ENCODE measurements at places on chromosomes 7 and 10.
A peak's percentile ranks its signal among the peaks of the same experiment; 100 is the strongest.

GRCh38 chr7:85714043-85714578, 527.3 kb upstream of the SEMA3D start:
- peak; percentile 29 for DNase-seq

DNA sequence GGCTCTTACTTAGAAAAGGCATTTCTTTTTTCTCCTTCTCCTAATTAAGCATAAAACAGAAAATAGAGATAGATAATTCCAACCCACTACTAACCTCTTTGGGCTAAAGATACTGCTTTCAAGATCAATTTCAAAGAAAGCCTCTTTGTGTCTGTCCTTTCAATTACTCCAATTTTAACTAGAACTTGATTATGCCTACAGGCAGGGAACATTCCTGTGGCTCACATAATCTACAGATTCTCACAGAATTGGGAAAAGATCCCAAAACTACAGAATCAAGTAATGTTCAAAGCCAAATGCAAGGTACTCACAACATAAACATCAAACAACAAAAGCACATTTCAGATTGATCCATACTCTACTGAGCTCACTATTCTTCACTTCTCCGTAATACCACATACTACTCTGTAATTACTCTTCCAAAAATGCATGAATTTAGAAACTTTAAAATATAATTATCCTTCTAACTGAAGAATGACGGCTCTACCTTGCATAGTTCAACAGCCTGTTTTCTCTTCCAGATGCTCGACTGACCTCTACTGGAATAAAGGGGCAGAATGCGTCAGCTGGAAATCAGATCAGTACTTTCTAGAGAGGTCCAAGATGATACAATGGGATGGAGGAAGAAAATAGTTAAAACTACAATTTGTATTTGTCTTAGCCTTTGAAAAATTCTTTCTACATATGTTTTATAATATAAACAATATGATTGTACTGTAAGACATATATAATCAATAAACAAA, 3.9 kb downstream of the MTERF1 start:
- DNase-seq: no peak

- no peak for DNase-seq
Observed at GRCh38 chr7:44678101-44678470, 70.6 kb upstream of the ZMIZ2 start.

- DNase-seq: no peak
Observed at GRCh38 chr7:70114806-70115205, 516.5 kb downstream of the AUTS2 start.

- no peak for DNase-seq
Observed at GRCh38 chr10:23976275-23976674, 232.7 kb upstream of the KIAA1217 start.

DNA sequence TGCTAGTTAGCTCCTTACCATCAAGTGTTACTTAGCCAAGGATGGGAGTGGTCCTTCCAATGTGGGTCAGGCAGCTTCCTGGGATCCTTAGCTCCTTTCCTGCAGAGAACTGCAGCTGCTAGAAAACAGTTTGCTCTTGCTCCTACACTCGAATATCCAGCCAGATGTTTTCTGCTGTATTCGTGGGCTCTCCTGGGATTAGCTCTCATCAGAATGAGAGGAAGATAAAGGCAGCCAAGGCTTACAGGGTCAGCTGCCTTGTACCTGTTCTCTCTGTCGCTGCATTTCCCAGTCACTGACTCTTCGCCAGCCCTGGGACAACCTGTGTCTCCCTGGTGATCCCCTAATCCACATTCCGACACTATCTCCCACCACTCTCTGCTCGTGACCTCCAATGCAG, 29.0 kb downstream of the NEUROD6 start:
- peak; percentile 76 for DNase-seq

DNA sequence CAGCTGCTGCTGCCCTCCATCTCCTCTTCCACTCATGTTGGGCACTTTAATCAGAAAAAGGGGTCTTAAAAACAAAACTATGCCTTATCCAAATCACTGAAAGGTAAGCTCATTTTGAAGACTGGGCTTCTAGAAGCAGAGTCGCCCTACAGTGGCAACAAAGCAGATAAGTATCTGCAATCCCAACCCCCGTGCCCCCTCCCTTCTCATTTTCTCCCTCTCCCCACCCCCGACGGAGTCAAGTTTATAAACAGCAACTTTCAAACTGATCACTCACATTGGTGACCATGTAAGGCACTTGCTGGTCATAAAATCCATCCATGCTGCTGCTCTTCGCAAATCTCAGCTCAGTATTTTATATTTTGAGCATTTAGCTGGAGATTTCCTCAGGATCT, 738 bp downstream of the ETV1 start:
- DNase-seq: peak; percentile 58

GRCh38 chr7:82410461-82410860, 33.1 kb downstream of the CACNA2D1 start:
- DNase-seq: no peak

DNA sequence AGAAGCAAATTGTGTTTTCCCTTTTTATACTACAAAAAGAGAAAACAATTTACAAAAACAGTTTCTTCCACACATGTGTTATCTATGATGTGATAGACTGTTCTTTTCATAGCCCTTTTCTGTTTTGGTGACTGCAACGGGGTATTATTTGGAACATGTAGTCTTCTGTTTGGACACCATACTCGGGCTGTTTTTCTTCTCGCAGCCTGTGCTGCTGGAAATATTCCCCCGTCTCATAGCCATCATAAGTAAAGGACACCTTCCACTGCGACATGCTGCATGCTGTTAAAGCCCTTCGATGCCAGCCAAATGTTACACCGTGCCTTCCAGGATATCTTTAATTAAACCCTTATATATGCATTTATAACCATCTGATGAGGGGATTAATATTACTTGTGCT, 222.4 kb downstream of the BICC1 start:
- DNase-seq: no peak

DNA sequence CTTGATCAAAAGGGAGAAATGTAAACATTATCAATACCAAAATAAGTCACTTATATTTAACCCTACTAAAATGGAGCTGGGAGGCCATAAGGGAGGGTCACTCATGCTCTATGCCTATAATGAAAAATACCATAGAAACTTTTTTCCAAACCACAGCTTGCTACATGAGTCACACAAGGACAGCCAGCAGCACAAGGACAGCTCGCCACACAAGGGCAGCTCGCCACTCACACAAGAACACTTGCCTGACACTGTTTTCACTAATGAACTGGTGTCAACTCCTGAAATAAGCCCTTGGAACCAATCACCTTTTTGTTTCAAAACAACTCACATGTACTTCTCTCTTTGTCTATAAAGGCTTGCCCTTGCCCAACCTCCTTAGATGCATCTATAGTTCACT, 43.3 kb downstream of the FRMPD2 start:
- DNase-seq: no peak

DNA sequence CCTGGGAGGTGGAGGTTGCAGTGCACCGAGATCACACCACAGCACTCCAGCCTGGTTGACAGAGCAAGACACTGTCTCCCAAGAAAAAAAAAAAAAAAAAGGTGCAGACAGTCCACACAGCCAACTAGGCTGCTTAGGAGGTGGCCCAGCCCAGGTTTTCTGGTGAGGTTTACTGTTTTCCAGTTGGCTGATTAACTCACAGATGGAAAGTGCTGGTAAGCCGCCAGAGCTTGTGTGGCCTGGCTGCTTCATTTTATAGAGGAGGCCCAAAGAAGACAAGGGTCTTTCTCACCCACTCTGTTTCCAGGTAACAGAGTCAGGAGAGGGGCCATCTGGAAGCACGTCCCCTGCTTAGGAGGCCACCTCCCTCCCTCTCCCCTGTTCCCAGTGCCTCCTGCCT, 6.2 kb downstream of the RHBDD2 start:
- no peak for DNase-seq

DNA sequence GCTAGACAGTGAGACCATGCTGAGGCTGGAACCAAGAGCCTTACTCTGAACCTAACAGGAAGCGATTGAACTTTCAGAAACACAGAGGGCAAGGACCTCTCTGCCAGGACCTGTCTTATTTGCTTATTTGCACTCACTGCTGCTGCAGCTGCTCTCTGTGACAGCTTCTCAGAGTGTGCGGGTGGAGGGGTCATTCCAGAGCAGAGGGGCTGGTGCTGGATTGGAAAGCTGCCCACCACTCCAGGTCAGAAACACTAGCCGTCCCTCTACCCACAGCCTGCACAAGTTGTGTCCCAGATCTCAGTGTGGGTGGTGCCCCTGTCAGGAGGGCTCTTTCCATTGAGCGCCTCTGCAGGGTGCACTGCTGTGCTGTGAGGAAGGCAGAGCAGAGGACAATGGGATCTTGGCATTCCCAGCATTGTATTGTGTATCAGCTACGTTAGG, 126.2 kb downstream of the CCNY start:
- no peak for DNase-seq

GRCh38 chr7:36626111-36626510, 98.2 kb downstream of the AOAH start:
- no peak for DNase-seq

DNA sequence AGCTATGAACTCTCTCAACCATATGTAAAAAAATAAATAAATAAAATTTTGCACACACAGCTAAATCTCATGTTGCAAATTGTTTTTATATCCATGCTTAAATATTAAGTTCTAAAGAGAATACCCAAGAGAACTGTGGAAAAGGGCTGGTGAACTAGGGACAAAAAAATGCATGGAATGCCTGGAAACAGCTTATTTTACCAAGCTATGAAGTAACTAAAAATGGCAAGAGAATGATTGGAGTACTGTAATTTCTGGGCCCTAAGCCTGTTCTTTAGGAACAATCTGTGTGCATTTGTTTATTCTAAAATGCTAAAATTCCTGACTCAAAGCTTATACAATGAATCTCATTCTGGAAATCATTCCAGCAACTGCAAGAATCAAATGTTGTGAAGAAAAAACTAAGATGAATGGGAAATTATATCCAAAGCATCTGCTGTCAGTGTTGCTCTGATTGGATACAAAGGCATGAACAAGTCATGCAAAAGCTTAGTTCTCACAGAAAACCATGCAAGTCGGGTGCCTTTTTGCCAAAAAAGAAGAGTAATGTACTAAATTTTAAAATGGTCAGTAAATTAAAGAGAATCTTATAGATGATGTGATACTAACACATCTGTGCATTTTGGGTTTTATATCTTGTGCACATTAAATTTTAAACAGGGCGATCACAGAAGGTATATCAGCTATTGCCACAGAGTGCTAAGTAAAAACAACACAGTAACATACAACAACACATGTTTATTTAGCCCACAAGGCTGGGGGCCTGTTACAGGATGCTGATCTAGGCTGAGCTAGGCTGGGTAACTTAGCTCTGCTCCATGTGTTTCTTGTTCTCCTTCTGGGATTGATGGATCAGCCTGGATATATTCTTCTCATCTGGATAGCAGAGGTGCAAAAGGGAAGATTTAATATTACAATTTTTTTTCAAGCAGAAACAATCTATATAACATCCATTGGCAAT, 453.5 kb upstream of the SEMA3A start:
- peak; percentile 45 for DNase-seq

GRCh38 chr10:13758756-13759155, 172.0 kb downstream of the PRPF18 start:
- no peak for DNase-seq

DNA sequence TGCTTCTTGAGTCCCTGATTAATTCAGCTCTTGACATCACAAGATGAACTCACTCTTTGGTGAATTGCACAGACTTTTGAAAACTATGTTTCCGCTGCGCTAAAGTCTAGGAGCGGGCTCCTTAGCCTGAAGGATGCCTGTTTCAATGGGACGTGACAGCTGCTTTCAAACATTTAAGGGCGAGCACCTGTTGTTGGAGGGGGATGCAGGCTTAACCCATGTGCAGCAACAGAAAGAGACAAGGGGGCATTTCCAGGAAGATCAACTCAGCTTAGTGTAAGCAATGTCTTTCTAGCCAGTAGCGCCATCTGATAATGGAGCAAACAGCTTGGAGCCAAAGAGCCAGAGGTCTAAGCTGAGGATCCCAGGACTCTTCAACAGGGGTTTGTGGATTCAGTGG, 8.4 kb upstream of the PFKFB3 start:
- DNase-seq: no peak

DNA sequence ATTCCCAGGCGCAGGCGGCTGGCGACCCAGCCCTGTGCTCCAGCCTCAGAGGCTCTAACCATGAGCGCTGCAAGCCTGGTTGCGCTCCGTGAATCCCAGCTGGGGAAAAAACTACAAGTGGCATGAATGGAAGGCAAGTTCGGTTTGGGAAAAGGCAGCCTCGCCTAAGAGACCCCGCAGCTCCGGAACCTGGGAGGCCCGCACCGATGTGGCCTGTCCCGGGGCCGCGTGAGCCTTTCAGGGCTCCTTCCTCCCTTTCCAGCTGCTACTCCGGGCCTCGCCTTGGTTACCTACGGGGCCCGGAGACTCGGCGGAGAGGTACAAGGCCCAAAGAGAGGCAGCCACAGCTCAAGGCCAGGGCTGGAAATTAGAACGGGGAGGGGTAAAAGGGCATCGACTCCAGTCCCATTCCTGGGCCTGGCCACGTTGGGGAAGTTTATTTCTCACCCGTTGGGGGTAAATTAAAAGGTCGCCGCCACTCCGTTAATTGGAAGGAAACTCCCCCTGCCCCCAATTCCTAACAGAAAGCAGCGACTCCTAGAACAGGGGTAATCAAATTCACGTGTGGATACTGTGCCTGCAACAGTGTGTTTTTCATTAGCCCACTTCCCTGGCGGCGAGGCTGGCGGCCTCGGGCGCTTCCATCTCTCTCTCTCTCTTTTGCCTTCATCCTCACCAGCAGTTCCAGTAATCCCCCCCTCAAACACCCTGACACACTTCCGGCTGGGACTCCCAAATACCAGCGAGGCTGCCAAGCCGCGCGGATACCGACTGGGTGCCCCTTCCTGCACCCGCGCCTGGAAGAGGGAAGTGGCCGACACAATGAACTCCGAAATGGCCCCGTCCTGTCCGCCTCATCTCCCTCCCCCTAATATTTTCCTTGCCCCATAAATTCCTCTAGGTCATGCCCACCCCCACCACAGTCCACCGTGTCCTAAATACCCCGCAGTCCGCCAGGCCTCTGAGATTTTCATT, 1.5 kb upstream of the HOXA9 start:
- DNase-seq: no peak

DNA sequence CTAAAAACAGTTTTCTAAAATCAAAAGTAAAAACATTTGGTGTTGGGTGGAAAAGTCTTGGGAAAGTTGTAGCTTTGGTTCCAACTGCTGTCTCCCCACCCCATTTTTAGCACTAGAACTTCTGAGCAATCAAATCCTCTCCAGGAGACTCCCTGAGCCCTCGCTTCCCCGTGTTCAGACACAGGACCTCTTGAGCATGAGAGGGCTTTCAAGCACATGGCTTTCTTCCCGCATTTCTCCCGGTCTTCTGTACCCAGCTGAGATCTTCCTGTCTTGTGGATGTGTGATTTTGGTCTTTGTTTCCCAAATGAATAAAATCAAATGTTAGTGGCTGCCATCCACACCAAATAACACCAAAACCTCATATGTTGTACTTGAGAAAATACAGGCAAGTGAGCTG, 5.0 kb downstream of the CXCL12 start:
- DNase-seq: no peak

DNA sequence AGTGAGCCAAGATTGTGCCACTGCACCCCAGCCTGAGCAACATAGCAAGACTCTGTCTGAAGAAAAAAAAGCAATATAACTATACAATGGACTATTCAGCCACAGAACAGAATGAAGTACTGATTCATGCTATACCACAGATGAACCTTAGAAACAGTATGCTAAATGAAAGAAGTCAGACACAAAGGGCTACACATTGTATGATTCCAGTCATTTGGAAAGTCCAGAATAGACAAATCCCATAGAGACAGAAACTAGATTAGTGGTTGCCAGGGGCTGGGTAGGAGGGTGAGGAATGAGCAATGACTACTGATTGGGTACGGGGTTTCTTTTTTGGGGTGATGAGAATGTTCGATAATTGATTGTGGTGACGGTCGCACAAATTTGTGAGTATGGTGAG, 9.6 kb upstream of the CFAP70 start:
- no peak for DNase-seq

GRCh38 chr10:4567637-4568036, 258.4 kb upstream of the AKR1E2 start:
- no peak for DNase-seq
